ENCODE measurements at places on chromosomes 3 and 15.
A peak's percentile ranks its signal among the peaks of the same experiment; 100 is the strongest.

DNA sequence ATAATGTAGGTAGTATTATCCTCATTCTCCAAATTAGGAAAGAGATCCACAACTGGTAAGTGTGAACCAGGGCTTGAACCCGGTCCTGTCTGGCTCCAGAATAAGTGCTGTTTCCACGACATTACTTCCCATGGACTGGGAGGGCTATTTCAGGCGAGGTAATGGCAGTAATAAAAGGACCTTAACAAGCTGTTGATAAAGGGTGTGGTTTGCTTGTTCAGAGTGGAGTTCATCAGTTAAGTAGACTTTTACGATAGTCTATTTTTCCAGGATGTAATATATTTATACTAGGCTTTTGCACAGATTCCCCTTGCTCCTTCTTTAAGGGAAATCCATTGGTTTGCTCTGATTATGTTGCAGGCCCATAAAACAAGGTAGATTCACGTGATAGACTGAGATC is 88.4 kb upstream of the TNFAIP8L3 start:
- no peak for DNase-seq

- no peak for DNase-seq
These were observed 291.6 kb downstream of the KCNH8 start for GRCh38 chr3:19439944-19440343.

- no peak for DNase-seq
These were observed 87.7 kb upstream of the NEO1 start for GRCh38 chr15:72964542-72964941.

- DNase-seq = no peak
These were observed 124.2 kb downstream of the SATB1 start for GRCh38 chr3:18300916-18301315.

DNA sequence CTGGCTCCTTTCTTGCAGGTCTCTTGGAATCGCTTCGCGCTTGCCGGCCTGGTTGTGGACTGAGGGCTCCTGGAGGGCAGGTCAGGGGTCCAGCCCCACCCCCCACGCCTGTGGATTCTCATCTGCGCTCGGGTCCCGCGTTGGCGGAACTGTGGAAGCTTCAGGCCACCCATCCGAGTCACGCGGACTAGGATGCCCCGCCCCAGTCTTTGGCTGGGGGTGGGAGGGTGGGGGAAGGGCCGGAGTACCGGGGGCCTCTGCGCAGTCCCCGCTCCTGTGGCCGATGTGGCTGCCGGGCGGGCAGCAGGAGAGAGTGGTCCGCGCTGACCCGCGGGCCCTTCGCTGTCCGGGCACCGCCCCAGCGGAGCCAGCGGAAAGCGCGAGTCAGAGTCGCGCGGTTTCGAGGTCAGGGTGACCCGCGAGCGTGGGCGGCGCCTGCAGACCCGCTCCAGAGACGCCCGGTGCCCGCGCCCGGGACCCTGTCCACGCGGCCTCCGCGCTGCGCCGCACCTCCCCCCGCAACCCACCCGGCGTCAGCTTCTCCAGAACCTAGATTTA is 114.2 kb downstream of the KLF13 start:
- no peak for DNase-seq

GRCh38 chr15:100255644-100256043 is 86.1 kb downstream of the ADAMTS17 start:
- DNase-seq = no peak

DNA sequence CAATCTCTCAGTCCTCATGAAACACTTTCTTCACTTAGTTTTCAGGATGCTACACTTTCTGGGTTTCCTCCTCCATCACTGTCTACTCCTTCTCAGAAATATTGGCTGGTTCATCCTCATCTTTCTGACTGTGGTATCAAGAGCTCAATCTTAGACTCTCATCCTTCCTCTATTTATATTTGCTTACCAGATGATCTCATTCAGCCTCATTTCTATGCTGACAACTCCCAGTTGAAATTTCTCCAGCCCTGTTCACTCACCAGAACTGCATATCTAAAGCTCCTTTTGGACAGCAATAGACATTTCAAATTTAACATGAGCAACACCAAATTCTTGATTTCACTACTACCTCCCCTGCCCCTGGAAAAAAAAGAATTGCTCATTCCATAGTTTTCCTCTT is 48.0 kb upstream of the FBN1 start:
- no peak for DNase-seq

DNA sequence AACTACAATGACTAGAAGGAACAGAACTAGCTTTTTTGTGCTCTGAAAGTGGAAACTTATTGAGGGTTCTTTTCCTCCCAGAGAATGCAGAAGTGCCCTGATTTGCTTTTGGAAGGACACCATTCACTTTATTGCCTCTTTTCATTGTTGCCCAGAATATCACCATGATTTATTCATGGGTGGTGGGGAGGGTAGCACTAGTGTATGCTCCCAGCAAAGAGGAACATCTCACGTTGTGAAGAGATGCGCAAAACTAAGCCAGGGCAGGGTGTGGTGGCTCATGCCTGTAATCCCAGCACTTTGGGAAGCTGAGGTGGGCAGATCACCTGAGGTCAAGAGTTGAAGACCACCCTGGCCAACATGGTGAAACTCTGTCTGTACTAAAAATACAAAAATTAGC is 31.4 kb downstream of the FLNB start:
- DNase-seq = no peak

DNA sequence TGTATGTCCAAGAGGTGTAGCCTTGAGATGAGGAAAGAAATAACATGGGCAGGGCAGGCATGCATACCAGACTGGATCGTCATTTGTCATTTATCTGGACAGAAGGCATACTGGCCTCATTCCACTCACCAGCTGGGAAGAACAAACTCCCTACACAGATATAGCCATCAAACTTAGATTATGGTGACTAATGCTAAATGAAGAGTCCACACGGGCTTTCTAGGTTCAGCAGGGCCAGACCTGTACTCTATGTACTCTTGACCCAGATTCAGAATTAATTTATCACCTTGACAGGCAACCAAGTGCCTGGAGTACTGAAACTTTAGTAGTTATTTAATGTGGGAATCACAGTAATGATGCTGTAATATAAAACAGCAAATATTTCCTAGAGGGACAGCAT is 164.3 kb upstream of the IL12A start:
- DNase-seq = peak; percentile 81

- peak; percentile 22 for DNase-seq
These were observed 10.4 kb upstream of the RTP1 start for GRCh38 chr3:187186801-187187421.

DNA sequence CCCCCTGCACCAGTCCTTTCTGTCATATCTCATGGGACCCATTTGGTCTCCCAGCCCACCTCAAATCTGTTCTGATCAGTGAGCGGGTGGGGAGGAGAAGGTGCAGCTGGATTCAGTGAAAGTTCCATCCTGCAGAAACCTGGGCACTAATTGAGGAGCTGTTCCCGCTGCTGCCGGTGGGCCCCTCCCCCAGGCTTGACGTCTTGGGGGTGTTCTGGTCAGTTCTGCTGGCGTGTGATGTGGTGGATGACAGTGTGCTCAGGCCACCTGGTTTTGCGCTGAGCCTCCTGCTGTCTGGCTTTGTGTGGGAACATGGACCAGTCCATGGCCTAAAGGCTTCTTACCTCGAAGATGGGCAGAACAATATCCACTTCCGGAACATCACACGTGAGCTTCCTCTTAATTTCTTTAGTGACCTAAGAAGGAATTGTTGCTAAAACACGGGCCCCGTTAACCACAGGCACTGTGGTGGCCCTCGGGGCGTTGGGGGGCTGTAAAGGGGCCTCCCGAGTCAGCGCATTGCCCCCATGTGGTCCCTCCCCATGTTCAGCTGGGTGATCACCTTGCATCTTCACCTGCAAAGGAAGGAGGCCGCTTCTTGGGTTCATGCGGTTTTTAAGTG is 59.7 kb downstream of the RGMA start:
- no peak for DNase-seq

GRCh38 chr3:61583890-61584875 is 22.8 kb downstream of the PTPRG start:
- DNase-seq = no peak

DNA sequence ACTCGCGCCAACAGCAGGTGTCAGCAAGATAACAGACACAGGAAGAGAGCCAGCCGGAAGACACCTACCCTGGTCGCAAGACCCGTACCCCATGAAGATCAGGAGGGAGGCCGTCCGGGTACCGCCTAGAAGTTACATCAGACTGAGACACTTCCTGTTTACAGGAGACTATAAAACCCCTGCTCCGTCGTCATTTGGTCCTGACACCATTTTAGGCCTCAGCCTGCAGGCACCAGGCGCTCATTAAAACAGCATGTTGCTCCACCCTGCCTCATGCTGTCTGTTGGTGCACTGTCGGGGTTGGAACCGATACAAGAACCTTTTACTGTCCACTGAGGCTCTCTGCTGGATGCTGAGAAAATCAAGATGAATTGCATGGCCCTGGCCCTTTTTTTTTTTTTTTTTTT is 15.6 kb upstream of the PRTG start:
- DNase-seq = no peak

- DNase-seq = no peak
These were observed 353.3 kb upstream of the ARHGEF26 start for GRCh38 chr3:153767601-153768560.

Measured in HTR-8/SVneo (cell line).